H54 (cell line): ENCODE measurements at places on chromosomes 12 and 14.

DNA sequence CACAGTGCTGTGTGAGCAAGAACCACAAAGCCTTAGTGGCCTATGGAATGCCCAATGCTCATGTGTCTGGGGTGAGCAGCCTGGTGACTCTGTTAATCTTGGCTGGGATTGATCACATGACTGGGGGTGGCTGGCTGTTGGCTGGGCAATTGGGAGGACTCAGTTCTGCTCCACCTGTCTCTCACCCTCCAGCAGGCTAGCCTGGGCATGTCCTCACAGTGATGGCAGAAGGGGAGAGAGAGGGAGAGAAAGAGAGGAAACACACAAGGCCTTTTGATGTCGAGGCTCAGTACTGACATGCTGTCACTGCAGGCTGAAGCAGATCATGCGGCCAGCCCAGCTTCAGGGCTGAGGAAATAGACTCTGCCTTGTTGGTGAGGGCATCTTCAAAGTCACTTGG, 136.8 kb downstream of the TBX5 start:
- DNase-seq = no peak

DNA sequence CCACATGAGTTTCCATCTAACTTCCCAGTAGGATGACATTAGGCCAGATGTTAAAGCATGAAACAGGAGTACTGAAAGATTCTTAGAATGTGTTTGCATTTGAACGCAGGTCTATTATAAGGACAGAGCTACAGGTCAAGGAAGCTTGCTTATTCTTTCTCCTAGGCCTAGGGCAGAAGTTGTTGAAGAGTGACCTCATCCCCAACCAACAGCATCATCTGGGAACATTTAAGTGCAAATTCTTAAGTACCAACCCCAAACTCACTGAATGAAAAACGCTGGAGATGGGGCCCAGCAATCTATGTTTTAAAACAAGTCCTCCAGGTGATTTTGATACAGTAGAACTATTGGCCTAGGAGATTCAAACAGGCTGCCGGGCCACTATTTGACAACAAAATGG, 52.4 kb downstream of the PAPLN start:
- no peak for DNase-seq

DNA sequence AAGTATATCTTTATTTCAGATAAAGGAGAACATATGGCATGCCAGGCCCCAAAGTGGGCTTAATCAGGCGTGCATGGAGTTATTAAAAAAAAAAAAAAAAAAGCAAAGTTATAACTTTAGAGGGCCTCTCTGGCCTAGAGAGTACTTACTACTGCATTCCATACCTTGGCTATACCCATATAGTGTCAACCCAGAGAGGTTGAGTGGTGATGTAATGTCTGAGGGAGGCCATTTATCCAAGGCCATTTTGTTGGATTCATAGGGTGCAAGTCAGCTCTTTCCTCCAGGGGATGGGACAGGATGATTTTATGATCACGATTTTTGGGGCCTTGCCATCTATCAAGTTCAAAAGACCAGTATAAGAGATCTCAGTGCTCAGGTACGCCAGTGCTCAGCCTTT, 66.4 kb downstream of the DCAF5 start:
- no peak for DNase-seq

DNA sequence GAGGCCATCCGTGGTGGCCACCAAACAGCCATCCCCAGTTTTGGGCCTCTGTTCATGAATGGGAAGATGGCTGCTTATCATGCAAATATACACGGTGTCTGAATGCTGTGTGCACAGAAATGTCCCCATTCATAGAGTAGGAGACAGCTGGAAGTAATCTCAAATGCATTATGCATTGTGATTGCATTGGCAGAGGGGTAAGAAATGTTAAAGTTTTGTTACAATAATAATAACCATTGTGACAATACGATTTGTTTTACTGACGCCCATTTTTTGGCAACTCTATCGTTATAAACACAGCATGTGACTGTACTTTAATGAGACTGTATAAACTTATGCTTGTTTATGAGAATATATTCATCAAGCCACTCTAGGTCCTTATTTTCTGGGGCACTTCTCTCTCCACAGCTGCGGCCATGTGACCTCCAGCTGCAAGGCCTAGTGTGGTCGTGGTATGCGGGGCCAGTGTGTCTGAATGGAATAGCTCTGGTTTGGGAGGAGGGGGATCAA, 474.3 kb downstream of the VRK1 start:
- no peak for DNase-seq

DNA sequence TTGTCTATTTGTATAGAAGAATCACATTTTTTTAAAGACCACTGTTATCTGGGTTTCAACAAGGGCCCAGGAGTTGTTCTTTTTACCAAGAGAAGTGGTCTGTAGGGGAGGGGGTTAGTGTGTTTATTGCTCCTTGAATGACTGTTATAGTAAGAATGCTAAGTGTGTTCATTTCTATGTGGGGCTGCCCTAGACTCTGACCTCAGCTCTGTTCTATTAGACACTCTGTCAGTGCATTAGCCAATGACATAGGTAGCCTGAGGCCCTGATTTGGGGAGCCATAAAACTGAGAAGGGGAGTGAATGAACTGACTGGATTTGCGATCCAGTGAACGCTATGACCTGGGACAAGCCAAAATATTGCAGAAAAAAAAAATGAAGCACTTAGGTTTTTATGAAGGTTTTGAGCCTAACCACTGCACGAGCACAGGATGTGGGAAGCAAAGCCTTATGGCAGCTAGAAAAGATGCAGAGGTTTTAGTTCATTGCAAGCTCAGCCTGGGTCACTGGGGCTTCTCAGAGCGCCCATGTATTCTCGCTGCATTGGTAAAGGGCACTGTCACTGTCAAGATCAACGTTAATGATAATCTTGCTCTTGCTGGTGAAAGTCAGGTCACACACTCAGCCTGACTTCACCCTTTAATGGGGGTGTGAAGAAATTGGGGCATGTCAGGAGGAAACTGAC, 63.8 kb downstream of the PRKCH start:
- DNase-seq = no peak

GRCh38 chr14:44589180-44589579, 82.1 kb upstream of the FSCB start:
- peak; percentile 12 for DNase-seq

- DNase-seq = no peak
Observed at GRCh38 chr12:100565987-100566545, 7.4 kb upstream of the GAS2L3 start.

DNA sequence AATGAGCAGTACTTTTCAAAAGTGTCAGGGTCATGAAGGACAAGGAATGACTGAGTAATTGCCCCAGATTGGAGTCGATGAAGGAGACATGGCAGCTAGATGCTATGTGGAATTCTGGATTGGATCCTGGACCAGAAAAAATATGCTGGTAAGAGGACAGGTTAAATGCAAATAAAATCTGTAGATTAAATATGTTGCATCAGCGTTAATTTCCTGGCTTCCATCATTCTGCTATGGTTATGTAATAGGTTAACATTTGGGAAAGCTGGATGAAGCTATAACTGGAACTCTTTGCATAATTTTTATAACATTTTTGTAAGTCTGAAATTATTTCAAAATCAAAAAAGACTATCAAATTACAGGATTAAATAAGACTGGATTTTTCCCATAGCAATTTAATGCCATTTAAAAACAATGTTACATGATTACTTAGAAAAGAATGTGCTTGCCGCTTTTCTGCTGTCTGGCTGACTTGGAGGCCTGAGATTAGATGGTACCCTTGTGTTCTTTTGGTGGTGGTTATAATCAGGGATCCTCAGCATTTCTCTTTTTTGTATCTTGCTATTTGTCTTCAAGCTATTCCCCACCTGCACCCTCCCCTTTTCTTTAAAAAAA, 65.1 kb downstream of the FBXW8 start:
- no peak for DNase-seq

DNA sequence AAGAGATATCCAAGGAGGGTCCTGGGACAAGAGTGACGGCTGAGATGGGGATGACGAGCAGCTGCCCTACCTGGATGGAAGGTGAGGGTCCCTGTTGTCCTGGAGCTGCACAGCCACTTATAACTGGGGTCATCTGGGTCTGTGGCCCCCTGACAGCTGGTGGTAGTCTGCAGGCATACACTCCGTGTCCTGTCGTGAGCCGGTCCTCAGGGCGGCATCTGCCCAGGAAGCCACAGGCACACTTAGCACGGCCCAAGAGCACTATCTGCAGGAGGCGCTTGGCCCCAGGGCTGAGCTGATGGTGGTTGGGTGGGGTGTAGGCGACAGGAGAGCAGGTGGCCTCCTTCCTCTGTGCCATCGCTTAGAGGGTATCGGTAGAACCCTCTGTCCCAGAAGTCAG, 248.1 kb downstream of the CACNA1C start:
- DNase-seq = no peak

DNA sequence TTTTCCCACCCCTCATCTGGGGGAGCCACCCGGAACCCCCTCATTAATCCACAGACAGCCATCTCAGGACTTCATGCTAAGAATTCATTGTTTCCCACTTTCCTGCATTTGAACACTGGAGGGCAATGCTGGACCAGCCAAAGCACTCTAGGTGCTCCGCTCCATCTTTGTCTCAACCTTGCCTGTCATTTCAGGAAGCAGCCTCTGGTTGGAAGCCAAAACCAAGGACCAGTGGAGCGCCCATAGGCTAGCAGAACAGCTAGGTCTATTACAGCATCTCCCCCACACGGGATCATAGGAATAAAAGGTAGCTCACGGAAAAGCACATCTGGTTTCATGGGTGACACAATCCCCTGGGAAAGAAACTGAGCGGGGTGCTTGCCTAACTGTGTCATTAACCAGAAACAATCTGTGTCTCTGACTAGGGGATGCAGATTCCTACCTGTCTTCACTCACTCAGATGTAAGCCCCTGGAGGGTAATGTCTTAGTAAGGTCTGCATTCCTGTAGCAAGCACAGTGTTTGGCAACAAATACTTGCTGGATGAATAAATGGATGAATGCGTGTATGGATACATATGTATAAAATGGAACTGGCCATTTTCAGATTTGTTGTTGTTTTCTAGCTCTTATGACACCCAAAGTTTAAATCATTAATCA, 197.0 kb downstream of the DAD1 start:
- DNase-seq = peak; percentile 8

DNA sequence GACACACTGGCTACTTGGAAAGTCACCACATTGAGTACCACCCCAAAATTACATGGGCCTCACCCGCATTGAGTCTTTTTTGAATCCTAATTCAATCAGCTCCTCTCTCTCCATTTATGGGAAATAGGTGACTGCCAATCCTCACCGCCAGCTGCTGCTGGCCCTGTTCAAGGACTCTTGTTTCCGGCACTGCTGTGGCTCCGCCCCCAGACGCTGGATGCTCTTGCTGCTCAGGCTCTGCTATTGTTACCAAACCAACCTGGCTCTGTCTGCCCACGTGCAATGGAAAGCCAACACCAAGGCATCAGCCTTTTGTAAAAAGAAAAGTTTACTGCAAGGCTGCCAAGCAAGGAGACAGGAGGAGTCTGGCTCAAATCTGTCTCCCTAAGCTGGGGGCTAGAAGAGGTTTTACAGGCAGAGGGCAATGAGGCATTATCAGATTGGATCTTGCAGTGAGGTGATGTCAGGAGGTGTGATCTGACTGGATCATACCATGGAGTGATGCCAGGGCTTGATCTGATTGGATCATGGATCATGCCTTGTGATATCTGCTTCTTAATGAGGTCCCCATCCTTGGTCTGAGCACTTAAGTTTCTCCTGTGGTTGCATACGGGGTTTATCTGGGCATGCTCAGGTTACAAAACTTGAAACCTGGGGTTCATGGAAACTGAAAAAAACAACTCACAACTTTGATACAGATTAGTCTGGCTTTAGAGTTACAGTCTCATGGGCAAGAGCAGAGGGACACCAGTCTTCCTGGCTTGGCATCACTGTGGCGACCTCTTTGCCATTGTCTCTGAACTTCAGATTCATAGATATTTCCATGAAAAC, 117.1 kb upstream of the SLC35F4 start:
- DNase-seq = no peak

GRCh38 chr12:60494244-60494643, 898.4 kb downstream of the SLC16A7 start:
- DNase-seq = no peak

DNA sequence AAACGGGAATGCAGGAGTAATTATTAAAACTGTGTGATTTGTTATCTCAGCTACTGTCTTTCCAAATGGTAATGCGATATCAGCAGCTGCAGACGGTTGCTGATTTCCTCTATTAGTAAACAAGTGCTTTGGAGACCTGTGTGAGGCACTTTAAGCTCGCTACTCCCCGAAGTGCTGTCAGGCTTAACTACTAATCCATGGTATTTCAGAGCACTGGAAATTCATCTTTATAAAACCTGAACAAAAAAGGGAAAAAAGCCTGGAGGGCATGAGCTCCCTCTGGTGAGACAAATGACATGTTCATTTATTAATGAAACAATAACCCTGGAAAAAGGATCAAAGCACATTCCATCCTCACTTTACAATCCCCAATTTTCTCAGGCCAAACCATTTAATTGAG, 143.6 kb upstream of the OTX2 start:
- no peak for DNase-seq

DNA sequence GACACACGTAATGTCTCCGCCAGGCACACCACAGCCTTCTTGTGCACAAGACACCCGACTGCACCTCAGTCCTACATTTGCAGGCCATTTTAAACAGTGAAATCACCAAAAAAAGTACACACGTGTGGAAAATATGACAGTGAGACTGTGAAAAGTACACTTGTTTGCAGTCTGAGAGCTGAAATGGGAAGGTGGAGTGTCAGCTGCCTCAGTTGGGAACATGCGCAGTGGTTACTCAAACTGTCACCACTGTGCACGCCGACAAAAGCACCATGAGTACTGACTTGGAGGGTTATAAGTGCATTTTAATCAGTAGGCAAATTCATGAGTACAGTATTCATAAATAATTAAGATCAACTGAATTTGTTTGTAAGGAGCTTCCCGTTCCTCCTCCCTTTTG, 15.8 kb downstream of the VPS33A start:
- DNase-seq = no peak

GRCh38 chr12:25207411-25207810, 12.4 kb downstream of the ETFRF1 start:
- DNase-seq = no peak

GRCh38 chr14:83994020-83994419, 1535.9 kb upstream of the FLRT2 start:
- DNase-seq = no peak
